Stimulated activated CD8-positive, alpha-beta memory T cell treated with anti-CD3 and anti-CD28 coated beads, Interleukin-12 subunit alpha, Interleukin-12 subunit beta, amount 100 ng/mL, for 1 hour (primary cell): ENCODE measurements at places on chromosomes 6 and 20.

DNA sequence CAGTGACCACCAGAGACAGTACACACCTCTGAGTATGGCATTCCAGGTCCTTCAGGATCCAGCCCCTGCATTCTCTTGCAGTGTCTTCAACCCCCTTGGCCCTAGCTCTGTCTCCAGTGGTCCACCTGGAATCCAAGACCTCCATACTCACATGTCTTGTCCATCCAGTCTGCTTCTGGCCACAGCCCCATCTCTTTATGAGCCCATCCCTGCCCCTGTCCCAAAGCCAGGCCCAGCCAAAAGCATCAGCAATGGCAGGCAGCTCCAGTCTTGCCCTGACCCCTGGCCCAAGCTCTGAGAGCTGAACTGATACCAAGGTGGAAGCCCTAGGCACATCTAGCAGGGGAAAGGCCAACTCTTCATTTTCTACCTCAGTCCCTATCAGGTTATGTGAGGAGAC, 119.6 kb upstream of the PTPRT start:
- DNase-seq = no peak

DNA sequence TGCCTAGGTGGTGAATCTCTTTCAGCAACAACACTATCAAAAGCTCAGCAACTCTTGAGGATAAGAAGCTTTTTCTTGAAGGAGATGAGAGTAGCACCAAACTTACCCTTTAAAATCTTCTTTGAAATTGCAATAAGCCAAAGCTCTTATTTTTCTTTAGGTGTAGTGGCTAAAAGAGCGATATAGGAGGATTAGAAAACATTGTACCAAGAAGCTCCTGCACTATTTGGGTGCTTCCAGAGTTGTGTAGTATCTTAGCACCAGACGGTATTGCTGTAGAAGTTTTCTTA, 1.2 kb downstream of the FUT9 start:
- no peak for DNase-seq

GRCh38 chr20:21101453-21101931, 4.7 kb downstream of the LINC00237 start:
- no peak for DNase-seq

DNA sequence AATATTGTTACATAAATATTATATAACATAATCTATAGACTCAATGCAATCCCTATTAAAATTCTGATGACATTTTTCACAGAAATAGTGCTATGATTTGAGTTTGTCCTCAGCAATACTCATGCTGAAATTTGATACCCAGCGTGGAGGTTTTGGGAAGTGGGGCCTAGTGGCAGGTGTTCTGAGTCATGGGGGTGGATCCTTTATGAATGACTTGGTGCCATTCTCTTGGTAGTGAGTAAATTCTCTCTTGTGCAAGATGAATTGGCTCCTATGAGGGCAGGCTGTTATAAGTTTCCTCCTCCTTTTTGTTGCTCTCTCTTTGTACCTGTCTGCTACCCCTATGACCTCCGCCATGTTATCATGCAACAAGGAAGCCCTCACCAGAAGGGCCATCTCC, 65.8 kb downstream of the SHPRH start:
- no peak for DNase-seq

DNA sequence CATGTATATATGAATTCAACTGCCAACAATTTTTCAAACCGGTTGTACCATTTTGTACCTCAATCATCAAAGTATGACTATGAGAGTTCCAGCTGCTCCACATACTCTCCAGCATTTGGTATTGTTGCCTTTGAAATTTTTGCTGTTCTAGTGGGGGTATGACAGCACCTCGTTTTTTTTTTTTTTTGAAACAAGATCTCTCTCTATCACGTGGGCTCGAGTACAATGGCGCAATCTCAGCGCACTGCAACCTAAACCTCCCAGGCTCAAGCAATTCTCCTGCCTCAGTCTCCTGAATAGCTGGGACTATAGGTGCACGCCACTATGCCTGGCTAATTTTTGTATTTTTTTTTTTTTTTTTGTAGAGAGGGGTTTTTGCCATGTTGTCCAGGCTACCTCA, 144.7 kb upstream of the JARID2 start:
- DNase-seq = no peak

- DNase-seq = no peak
Observed at GRCh38 chr6:106214531-106214930, 111.0 kb downstream of the ATG5 start.

DNA sequence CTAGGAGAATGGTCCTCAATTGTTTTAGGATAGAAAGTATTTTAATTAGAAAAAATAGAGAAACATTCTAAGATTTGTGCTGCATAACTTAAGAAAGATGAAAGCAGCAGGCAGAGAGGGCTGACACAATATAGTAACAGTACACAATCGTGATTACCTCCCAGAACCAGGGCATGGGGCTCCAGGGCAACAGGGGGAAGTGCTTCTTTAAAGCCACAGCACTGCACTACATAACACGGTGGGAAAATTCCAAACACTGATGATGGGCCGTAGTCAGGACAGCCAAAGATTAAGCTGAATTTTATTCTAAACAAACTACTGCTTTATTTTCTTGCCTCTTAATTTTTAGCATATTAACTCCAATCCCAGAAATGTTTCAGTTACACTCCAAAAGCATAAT, 14.4 kb downstream of the EXOC2 start:
- no peak for DNase-seq

GRCh38 chr6:143348531-143348930, 102.0 kb downstream of the ADAT2 start:
- DNase-seq = no peak

DNA sequence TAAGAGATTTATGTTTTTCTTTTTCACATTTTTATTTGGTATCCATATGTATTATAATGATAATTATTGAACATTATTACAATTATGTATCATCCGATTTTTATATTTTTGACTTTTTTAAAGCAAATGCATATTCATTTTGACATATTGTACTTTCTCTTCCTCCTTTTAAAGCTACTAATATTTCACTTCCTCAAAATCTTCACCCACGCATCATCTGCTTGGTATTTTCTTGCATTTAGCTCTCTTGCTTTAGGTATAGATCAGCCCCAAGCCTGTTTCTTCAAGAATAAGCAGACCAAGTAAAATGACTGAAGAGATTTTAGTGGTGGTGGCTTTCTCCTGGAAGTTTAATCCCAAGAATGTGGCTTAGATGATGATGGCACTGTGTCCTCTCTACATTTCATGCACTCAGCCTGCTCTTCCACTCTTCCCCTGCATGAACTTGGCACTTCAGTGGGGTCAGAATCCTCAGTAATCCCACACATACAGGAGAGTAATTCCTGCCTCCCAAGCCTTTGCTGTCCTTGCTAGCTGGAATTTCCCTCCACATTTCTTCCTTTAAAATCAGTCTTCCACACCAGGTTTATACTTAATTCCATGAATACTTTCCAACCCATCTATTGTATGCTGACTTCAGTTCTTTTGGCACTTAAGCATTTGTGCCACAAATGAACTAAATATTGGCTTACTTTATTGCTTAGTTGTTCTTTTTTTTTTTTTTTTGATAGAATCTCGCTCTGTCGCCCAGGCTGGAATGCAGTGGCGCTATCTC, 8.2 kb downstream of the NCOA7 start:
- no peak for DNase-seq

DNA sequence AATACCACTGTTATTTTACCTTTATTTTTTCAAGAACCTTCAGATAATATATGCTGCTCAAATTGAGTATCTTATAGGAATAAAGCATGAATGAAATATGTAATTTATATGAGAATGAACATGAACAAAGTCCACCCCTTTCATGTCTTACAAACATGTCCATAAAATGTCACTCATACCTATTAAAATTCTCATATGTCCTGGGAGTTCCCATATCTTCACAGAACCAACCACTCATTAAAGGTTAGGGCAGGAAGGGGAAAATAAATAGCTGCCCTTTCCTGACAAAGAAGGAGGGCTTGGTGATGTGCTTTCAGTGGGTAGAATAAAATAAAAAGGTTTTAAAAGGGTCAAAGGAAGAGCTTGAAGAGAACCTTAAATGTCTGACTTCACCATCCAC, 125.3 kb downstream of the BTBD9 start:
- no peak for DNase-seq

DNA sequence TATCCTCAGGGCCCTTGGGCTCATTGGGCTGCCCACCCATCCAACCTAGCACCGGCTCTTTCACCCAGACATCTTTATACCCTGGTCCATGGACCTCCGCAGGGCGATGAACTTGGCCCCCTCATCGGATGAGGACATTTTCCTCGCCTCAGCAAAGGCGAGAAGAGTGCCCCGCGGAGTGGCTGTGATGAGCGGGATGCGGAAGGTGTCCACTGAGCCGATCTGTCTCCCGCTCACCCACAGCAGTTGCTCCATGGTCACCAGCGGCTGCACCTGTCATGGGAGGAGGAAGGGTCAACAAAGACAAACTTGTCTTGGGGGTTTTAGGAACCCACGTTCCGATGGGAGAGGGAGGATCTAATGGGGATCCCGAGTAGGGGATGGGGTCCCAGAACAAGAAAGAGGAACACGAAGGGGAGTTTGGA, 690 bp downstream of the NEU1 start:
- DNase-seq = no peak

DNA sequence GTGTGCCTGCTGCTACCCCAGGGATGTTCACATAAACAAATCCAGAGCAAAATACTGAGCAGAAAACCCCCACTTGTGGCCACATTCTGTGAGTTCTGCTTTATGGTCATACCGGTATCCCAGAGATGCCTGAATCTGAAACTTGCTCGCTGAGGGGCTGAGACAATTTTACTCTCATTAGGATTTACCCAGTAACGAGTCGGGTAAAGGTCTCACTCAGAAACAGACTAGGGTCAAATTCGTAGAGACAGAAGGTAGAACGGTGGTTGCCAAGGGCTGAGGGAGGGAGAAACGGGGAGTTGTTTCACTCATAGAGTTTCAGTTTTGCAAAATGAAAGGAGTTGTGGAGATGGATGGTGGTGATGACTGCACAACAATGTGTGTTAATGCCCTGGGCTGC, 45.4 kb upstream of the NKX2-2 start:
- DNase-seq = no peak

- no peak for DNase-seq
Observed at GRCh38 chr6:161198176-161198575, 75.7 kb downstream of the AGPAT4 start.

GRCh38 chr6:137751768-137752560, 115.1 kb upstream of the TNFAIP3 start:
- no peak for DNase-seq

DNA sequence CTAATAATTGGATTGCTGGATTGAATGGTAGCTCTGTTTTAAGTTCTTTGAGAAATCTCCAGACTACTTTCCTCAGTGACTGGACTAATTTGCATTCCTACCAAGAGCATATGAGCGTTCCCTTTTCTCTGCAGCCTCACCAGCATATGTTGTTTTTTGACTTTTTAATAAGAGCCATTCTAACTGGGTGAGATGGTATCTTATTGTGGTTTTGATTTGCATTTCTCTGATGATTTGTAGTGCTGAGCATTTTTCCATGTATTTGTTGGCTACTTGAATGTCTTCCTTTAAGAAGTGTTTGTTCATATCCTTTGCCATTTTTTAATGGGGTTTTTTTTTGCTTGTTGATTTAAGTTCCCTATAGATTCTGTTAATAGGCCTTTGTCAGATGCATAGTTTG, 94.7 kb upstream of the AHI1 start:
- no peak for DNase-seq

DNA sequence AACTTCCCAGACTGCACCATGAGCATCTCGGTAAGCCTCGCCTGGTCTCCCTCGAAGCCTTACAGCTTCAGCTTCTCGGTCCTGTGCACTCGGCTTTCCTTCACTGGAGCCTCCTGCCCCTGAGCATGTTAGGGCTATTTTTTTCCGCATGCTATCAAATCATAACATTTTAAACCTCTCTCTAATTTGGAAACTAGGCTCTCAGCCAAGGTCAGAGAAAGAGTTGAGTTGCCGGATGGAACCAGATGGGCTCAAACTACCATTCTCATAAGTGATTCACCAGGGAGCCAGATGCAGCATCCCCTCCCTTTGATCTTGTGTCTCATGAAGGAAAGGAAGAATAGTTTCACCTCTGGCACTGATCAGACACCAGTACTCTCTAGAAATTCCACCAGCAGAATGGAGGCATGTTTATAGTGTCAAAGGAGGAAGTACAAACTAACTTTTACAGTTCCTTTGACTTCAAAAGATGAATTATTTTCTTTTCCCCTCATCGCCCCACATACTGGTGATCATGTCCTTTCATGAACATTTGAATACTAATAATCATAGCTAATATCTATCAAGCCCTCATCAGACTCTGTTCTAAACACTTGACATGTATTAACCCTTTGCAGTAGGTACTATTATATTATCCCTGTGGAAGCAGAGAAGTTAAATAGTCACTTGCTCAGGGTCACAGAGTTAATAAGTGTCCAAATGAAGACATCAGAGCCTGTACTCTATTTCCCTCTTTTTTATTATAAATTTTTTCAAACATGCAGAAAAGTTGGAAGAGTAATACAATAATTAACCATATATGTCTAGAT, 46.7 kb downstream of the MAP1LC3A start:
- no peak for DNase-seq

DNA sequence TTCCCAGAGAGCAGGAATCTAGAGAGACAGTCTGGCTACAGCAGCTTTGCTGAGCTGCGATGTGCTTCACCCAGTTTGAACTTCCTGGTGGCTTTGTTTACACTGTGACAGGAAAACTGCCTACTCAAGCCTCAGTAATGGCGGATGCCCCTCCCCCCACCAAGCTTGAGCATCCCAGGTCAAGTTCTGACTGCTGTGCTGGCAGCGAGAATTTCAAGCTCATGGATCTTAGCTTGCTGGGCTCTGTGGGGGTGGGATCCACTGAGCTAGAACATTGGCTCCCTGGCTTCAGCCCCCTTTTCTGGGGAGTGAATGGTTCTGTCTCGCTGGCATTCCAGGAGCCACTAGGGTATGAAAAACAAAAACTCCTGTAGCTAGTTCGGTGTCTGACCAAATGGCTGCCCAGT, 91.0 kb upstream of the ESR1 start:
- no peak for DNase-seq

DNA sequence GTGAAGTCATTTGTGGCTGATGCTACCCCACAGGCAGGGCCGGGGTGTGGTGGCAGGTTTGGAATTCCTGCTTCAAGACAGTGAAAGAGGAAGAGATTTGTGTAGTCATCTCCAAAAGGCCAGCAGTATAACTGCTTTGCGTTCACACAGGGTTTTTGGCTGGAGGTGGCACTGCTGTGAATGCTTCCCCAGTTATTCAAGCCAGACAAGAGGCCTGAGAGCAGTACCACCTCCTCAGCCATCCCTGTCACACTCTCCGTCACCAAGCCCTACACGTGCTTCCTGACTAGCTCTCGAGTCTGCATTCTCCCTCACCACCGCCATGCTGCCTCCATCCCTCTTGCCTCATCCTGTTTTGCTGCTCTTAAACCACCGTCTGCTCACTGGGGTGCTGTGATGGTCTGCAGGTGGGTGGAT, 23.9 kb downstream of the ARMC2 start:
- DNase-seq = no peak
